ENCODE measurements at places on chromosomes 16 and 17.

- no peak for DNase-seq
Observed at GRCh38 chr17:75277664-75278071, 6.6 kb upstream of the MIF4GD start.

- no peak for DNase-seq
Observed at GRCh38 chr16:46730126-46730525, 18.0 kb downstream of the MYLK3 start.

- no peak for DNase-seq
Observed at GRCh38 chr17:79587421-79587820, 23.4 kb downstream of the RBFOX3 start.

GRCh38 chr17:32803544-32803943 lies 73.4 kb downstream of the MYO1D start:
- no peak for DNase-seq

DNA sequence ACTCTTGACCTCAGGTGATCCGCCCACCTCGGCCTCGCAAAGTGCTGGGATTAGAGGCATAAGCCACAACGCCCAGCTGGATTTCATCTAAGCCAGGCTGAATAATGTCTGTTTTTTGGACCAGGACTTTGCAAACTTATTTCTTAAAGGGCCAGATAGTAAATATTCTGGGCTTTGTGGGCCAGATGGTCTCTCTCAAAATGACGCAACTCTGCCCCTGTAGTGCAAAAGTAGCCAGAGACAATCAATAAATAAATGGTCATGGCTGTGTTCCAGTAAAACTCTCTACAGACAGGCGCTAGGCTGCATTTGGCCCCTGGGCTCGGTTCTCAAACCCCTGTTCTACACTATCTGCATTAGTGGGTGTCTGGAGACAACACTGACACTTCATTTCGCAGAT lies 121.9 kb upstream of the CDH13 start:
- DNase-seq: no peak

- peak; percentile 51 for DNase-seq
Observed at GRCh38 chr16:48608871-48609651, 919 bp downstream of the N4BP1 start.

DNA sequence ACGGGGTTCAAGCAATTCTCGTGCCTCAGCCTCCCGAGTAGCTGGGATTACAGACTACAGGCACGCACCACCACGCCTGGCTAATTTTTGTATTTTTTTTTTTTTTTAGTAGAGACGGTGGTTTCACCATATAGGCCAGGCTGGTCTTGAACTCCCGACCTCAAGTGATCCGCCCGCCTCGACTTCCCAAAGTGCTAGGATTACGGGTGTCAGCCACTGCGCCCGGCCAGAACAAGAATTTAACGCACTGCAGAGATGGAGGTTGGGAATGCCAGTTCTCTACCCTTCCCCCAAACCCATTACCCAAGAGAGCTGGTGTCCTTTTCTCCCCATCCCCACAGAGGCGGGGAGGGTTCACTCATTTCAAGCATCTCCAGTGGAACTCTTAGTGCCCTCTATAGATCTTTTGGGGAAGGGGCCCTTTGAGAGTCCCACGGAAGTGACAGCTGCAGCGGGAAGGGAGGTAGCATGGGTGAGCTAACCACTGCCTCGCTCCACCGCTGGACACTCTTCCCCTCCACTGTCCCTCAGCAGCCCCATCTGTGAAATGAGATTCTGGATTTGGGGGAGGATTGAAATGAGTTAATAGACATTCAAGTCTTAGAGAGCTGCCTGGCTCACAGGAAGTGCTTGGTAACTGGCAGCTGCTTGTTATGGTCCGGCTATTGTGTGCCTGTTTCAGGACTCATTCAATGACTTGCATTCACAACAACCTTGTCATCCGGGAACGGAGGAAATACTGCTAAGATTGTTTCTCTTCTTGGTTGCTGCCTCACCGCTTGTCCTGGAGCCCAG lies 3.5 kb upstream of the UBALD2 start:
- peak; percentile 75 for DNase-seq

GRCh38 chr17:78379131-78379491 lies 662 bp downstream of the PGS1 start:
- DNase-seq: no peak

DNA sequence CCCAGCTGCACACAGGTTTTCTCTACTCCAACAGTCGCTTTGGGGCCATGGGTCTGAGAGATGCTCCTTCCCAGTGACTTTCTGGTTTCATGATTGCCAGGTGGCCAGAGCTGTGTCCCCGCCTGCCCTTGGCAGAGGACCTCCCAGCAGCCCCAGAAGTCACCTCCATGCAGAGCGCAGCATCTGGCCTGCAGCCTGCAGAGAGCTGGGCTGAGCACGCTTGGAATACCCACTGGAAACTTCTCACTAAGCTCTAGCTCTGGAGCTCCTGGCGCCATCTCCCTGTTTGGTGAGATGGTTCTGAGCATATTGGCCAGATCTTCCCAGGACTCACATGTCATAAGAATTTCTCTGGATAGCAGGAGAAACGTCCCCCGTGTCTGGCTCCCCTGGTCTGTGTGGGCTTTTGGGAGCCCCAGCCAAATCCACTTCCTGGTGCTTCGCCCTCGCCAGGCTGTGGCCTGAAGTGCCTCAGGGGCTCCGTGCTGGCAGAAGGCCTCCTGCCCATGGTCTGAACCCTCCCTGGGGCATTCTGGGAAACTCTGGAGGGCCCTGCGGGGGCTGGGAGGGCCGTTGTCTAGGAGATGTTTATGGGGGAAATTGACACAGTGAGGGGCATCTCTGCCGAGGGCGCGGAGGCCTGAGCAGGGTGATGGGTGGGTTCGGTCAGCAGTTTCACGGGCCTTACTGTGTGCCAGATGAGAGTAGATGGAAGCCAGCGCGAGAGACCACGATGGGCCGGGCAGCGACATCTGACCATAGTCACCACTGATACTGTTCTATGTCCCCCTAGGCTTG lies 73.2 kb upstream of the CIBAR2 start:
- DNase-seq: no peak

DNA sequence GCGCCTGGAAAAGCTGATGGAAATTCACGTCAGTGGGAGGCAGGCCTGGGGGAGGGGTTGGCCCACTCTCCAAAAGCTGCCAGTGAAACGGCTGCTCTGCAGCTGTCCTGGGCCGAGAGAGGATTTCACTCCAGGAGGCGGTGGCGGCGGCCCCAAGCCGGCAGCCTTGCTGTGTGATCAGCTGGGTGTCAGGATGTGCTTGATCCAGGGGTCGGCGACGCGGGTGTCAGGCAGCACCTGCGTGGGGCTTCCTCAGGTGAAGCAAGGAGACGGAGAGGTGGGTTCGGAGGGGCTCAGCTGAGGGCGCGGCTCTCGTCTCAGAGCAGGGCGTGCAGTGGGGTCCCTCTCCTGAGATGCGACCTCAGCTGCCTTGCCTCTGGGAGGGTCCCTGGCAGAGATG lies 7.0 kb downstream of the CBFA2T3 start:
- DNase-seq: no peak

GRCh38 chr16:12062343-12063003 lies 85.9 kb downstream of the SNX29 start:
- no peak for DNase-seq

DNA sequence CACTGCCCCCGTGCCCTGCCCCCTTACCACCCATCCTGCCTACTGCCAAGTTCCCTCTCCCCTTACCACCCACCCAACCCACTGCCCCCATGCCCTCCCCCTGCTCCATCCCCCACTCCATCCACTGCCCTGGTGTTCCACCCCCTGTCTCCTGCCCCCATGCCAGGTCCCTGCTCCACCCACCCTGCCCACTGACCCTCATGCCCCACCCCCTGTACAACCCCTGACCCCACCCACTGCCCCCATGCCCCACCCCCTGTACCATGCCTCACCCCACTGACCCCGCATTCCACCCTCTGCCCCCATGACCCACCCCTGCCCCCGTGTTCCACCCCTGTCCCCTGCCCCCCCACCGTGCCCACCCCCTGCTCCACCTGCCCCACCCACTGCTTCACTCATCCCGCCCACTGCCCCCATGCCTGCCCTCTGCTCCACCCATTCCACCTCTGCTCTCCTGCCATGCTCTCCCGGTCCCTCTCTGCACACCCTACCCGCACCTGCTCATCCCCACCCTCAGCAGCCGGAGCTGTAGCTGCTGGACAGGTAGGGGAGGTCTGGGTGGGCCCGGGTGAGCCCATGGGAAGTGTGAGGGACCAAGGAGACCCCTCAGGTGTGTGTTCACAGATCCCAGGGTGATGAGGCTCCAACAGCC lies 7.4 kb upstream of the FN3KRP start:
- no peak for DNase-seq

DNA sequence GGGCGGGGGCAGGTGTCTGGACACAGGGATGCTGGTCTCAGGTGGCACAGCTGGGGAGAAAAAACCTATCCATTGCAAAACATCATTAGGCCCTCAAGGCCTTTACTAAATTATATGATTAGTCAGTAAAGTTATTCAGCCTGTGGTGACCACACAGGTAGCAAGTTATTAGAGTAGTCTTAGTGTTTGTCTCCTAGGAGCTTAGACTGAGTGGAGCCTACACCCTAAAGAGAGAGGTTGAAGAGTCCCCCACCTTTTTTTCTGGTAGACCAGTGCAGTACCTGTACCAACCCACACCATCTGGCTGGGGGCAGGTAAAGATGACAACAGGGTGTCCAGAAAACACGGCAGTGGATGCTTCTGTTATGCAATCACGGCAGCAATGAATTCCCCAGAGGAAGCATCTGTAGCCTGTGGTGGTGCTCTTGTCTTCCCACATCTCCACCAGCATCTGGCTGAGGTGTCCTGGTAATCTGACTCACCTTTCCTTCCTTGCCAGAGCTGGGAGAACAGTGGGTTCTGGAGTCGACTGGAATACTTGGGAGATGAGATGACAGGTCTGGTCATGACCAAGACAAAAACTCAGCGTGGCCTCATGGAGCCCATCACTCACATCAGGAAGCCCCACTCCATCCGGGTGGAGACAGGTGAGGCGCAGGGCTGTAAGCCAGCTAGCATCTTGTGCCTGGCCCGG lies 11.0 kb downstream of the MYCBPAP start:
- DNase-seq: no peak

- no peak for DNase-seq
Observed at GRCh38 chr16:27646806-27647205, 96.9 kb downstream of the KATNIP start.

DNA sequence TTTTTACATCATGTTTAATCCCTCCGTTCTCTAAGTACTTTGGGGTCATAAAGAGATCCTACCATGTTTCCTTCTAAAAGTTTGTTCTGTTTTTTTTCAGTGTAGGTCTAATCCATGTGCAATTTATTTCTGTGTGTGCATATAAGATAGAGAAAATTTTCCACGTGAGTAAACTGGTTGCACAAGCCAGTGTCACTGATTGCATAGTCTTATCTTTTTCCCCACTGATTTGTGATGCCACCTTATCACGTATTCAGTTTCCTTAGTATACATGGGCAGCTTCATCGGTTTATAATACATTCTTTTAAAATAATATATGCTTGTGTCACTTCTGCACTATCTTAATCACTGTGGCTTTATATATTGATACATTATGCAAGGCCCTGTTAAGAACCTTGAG lies 49.2 kb downstream of the MRTFB start:
- no peak for DNase-seq

DNA sequence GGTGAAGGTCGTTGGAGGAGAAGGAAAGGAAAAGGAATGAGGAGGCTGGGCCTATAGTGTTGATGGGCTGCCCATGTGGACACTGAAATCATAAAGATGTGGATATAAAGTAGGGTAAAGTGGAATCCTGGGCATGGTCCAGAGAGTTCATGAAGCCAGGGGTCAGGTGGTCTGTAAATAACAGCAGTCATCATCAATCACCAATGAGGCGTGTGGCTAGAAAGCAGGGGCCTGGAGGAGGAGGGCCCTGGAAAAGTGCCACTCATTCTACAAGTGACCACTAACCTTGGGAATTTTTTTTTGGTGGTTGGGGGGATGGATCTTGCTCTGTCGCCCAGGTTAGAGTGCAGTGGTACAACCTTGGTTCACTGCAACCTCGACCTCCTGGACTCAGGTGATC lies 115.3 kb upstream of the NOL11 start:
- no peak for DNase-seq

- no peak for DNase-seq
Observed at GRCh38 chr16:73237601-73238000, 189.7 kb upstream of the ZFHX3 start.

GRCh38 chr17:3944485-3945388 lies 19.5 kb downstream of the ATP2A3 start:
- DNase-seq: peak; percentile 39

GRCh38 chr17:82105417-82105881 lies 7.4 kb upstream of the FASN start:
- DNase-seq: no peak

GRCh38 chr16:65704866-65705265 lies 583.0 kb upstream of the CDH11 start:
- no peak for DNase-seq

GRCh38 chr16:68286153-68287074 lies 22.1 kb downstream of the SLC7A6 start:
- peak; percentile 56 for DNase-seq

GRCh38 chr17:78442648-78443218 lies 64.3 kb downstream of the PGS1 start:
- no peak for DNase-seq

- no peak for DNase-seq
Observed at GRCh38 chr16:49431040-49431439, 57.4 kb downstream of the C16orf78 start.

- DNase-seq: no peak
Observed at GRCh38 chr17:29949696-29950095, 8.3 kb downstream of the EFCAB5 start.

- no peak for DNase-seq
Observed at GRCh38 chr16:72458035-72458434, 286.1 kb upstream of the PMFBP1 start.

- DNase-seq: no peak
Observed at GRCh38 chr17:35094902-35095301, 24.8 kb downstream of the RAD51D start.
